ENCODE measurements at places on chromosomes 7 and 10.

- peak; percentile 43 for DNase-seq
Observed at GRCh38 chr7:139231513-139232376, 708 bp downstream of the UBN2 start.

DNA sequence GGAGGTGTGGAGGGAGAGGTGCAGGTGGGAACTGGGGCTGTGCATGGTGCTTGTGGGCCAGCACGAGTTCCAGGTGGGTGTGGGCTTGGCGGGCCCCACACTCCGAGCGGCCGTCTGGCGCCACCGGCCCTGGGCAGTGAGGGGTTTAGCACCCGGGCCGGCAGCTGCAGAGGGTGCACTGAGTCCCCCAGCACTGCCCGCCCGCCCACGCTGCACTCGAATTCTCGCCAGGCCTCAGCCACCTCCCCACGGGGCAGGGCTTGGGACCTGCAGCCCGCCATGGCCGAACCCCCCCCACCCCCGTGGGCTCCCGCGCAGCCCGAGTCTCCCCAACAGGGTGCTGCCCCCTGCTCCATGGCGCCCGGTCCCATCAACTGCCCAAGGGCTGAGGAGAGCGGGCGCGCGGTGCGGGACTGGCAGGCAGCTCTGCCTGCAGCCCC is 810.2 kb downstream of the PCDH15 start:
- no peak for DNase-seq

- peak; percentile 13 for DNase-seq
Observed at GRCh38 chr7:54543051-54543488, 895 bp downstream of the VSTM2A start.

DNA sequence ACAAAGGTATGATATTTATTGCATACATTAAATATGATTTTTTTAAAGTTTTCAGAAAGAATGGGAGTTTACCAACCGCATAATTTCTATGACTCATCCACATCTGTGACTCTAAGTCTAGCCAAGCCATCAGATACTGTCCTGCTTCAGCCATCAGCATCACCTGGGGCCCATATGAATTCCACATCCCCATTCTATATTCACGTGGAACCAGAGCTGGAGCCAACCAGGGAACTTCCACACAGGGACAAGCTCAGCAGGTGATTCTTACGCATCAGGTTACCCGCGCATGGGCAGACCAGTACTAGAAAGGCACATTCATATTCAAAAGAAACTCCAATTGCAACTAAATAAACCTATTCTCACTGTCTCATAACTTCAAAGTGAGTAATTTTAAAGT is 817.7 kb upstream of the IGFBP3 start:
- DNase-seq = no peak

GRCh38 chr10:89129911-89130310 is 77.2 kb downstream of the CH25H start:
- DNase-seq = peak; percentile 69

- DNase-seq = peak; percentile 79
Observed at GRCh38 chr10:27240212-27241009, at the start of gene ACBD5. Gene ACBD5 (minus strand): TSS chr10:27240797. CDS start chr10:27240688, 109 bp downstream.

GRCh38 chr10:72616716-72617115 is 9.2 kb downstream of the MICU1 start:
- no peak for DNase-seq

GRCh38 chr7:127768241-127768640 is 116.2 kb downstream of the SND1 start:
- no peak for DNase-seq

GRCh38 chr10:131691481-131692090 is 209.2 kb upstream of the PPP2R2D start:
- no peak for DNase-seq

DNA sequence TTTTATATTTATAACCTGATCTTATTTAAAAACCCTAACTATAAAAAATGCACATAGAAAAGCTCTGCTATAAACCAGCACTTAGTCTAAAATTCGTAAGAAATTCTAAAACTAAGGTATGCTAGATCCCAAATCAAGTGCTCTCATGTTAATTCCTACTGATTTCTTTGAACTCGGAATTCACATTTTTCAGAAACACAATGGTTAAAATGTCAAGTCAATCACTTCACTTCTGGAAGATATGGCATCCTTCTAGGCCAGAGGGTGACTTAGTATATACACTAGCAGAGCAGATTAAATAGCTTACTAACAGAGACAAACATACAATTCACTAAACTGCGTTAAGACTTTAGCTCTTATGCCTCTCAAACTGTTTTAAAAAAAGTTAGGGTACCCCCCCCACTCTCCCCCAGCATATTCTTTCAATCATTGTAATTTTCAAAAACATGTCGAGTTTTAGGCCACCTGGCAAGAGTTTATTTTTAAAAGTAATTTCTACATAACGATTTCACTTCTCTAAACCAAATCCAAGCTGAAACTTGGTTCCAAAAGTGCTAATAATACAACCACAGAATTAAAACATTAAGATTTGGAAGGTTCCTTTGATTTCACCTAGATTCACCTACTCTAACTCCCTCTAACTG is 129.4 kb downstream of the NRBF2 start:
- DNase-seq = no peak

DNA sequence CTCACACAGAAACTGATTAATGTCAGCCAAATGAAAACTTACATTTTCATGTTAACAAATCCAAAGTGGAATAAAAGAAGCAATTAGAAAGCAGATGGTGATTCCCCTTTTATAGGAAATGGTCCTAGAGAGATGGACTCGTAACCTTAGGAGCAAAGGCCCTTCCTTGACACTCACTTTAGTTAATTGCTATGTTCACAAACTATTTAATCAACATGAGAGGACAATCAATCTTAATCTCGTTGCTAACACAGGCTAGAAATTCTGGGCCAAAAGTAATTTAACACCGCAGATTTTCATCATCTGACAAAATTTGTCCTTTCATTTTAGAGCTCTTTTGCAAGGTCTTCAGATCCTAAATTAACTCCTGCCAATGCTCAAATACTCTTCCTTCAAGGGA is 64.0 kb upstream of the DNAJB12 start:
- no peak for DNase-seq

DNA sequence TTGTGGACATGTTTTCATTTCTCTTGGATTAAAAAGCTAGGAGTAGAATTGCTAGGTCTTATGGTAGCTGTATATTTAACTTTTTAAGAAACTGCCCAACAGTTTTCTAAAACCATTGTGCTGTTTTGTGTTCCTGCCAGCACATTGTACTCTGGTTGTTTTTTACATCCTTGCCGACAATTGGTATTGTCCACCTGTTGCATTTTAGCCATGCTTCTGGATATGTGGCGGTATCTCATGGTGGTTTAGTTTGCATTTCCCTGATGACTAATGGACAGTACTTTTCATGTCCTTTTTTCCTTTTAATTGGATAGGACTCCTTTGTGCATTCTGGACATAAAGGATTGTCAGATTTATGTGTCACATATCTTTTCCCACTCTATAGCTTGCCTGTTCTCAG is 45.5 kb downstream of the STK17A start:
- no peak for DNase-seq

DNA sequence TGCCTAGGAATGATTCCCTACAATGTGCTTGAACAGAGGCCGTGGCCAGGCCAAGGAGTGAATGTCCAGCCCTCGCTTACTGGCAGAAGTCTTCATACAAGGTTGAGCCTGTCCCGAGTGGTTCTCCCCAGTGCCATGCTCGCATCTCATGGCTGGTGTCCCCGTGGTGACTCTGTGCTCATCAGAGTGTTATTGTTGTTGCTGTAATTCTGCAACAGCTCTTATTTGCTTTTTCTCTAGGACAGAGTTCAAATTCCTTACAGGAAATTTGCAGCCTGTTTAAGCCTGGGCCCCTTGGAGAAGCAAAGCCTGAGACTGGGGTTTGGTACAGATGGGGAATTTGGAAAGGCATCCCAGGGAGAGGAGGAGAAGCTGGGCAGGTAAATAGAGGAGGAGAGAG is 157.7 kb upstream of the PRR15 start:
- DNase-seq = no peak

GRCh38 chr7:143958781-143959180 is 4.1 kb downstream of the OR2F1 start:
- peak; percentile 74 for DNase-seq

- no peak for DNase-seq
Observed at GRCh38 chr10:104688251-104689042, 47.4 kb downstream of the SORCS3 start.

DNA sequence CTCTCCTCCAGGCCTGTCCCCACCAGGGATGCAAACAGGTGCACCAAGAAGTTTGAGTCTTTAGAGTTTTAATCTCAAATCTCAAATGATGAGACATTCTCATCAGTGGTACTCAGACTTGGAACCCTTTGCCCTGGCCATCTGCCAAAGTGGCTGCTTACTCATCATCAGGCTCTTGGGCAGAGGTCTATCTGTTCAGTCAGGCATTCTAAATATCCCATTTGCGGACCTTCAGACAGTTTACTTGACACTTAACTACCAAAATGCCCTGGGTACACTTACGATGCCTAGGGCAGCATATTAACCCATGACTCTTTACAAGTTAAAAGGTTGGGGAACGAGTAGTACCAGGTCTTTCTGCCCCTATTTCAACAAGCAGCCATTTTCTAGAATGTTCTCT is 61.2 kb upstream of the YAE1 start:
- peak; percentile 52 for DNase-seq

DNA sequence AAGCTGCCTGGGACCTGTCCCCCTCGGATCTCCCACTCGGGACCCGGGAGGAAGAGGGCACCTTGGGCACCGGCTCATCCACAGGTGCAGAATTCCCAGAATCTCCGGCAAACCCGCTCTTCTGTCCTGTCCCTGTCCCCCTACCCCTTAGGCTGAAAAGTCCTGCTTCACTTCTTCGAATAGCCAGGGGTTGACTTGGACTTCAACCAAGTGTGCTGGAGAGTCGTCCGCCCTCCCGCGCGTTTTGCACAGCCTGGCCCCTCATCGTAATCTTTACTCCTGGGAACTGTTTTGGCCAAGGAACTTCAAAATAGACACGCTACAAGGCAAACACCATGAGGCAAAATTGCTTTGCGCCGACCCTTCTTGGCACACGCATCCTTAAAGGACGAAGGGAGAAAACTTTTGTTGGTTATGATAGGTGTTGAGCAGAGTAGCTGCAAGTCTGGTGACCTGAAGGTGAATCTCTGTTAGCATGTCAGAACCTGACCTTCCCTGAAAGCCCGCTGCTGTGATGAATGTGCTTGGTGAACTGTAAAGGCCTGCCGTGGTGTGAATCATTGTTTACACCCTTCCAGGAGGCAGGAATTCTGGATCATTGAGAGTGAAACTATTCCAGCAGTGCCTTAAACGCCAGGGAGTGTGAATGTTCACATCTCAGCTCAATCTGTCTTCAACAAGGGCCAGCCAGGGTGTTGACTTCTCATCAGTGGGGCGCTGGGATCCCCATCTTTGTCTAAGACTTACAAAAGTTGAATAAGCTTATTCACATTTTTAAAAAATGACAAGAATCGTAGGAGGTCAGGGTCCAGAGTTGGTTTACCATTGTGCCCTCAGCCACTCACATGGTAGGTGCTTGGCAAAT is 589 bp upstream of the RAPGEF5 start:
- no peak for DNase-seq

- DNase-seq = no peak
Observed at GRCh38 chr7:87458148-87458547, 17.3 kb downstream of the ABCB4 start.

GRCh38 chr7:149216402-149216801 is 21.1 kb downstream of the ZNF282 start:
- no peak for DNase-seq

- peak; percentile 35 for DNase-seq
Observed at GRCh38 chr7:40542982-40543741, 408.4 kb downstream of the SUGCT start.

DNA sequence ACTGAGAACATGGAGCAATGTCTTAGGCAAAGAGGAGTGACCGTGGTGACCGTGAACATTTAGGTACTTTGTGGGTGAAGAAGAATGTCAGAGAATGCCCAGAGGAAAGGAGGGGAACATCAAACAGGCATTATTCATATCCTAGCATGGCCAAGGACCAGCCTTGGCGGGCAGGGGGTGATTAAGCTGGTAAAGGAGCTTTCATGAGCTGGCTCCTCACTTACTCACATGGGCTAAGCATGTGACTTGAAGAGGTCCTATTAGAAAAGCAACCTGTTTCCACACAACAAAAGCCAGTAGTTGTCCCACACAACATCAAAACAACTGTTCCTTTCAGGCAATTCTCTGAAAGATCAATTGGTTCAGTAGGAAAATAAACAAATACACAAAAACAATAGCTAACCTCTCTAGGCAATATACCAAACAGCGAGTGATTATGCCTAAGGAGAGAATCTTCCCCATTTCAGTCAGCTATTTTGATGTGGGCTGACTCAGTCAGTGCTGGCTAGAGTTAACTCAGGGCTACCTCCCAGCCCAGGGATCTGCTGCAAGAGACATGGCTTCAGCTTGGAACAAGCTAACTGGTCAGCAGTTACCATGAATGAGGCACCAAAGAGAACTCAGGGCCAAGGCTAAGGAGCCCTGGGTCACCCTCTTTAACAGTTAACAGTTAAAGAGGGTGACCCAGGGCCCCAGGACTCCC is 283.5 kb downstream of the ARHGAP12 start:
- no peak for DNase-seq

DNA sequence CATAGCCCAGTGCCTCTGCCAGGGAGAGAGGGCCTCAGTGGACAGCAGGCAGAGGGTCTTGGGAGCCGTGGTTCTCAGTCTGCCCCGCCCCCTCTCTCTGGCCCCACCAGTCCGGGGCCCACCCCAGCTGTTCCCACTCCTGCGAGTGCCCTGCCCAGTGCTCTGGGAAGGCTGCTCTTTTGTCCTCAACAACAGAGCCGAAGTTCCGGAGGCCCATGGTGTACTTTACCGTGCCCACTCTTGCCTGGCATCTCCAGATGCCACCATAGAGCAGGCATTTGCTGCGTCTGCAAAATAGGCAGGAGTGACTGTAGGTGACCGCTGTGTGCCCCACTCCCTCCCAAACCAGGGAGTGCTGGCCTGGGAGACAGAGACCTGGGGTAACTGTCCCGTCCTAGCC is 29.3 kb upstream of the PCBD1 start:
- no peak for DNase-seq

DNA sequence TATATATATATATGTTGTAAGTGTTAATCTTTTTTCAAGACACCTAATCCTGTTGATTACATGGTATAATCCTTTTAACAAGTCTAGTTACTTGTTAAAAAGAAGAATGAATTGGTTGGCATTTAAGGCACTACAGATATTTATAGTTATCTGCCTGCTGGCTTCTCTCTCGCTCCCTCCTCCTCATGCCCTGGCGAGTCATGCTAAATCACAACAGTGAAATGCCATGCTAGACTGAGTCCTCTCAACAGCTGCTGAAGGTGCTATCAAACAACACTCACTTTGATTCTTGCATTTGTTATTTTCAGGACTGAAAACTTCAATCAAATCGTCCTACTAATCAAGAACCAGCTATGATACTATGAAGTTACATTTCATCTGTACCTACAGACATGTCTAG is 15.4 kb downstream of the NRAP start:
- peak; percentile 13 for DNase-seq

Measured in choroid plexus epithelial cell (primary cell).